ENCODE measurements at places on chromosomes 3 and 15. TPM values are rescaled to one million over a fixed set of nuclear protein-coding genes. Genes with fewer than 3 reads are reported as not detected.

DNA sequence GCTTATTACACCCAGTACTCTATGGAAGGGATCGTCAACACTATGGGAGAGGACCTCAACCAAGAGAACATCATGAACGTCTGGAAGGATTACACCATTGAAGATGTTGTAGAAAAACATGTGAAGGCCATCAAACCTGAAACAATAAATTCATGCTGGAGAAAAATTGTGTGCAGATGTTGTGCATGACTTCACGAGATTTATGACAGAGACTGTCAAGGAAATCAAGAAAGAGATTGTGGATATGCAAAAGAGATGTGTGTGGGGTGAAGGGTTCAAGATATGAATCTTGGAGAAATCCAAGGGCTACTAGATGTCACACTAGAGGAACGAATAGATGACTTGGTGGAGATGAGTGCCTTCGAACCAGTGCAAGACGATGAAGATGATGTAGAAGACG lies 3.5 kb upstream of the PARP16 start:
- H3K27me3 ChIP-seq, result no peaks in the 10 kb centered on the region
- no peak overlapping the region for H3K27ac ChIP-seq
- H3K36me3 ChIP-seq, result no peaks in the 10 kb centered on the region
- no peak for DNase-seq

- no peak for DNase-seq
- H3K27me3 ChIP-seq, result no peaks in the 10 kb centered on the region
- no peaks in the 10 kb centered on the region for H3K36me3 ChIP-seq
- no peak overlapping the region for H3K27ac ChIP-seq
Measured at GRCh38 chr15:93033434-93034045, 55.5 kb downstream of the RGMA start.

GRCh38 chr15:56471440-56472069 lies 6.6 kb upstream of the MNS1 start:
- H3K27me3 ChIP-seq, result peaks cover 4% of the 10 kb centered on the region
- H3K36me3 ChIP-seq, result no peaks in the 10 kb centered on the region
- H3K4me1 ChIP-seq, result peaks cover 11% of the 10 kb centered on the region
- no peak overlapping the region for H3K4me3 ChIP-seq

DNA sequence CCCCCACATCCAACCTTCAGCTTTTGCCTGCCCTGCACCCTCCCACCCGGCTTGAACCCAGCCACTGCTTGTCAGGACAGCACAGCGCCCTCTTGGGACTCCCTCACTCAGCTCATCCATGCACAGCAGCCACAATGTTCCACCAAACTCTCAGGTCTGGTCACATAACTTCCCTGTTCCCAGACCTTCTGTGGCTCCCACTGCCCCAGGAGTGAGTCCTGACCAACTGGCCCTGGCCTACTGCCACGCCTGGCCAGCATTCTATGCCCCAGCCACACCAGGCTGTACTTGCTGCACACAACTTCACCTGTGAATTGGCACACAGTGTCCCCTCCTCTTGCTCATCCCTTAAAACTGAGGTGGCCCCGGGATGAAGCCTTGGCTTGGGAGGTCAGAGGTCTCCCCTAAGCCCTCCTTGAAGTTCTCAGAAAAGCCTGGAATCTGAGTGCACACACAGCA lies 21.0 kb downstream of the PLXNB1 start:
- no peaks in the 10 kb centered on the region for H3K4me1 ChIP-seq
- H3K4me3 ChIP-seq, result no peak overlapping the region
- no peak for DNase-seq
- H3K27me3 ChIP-seq, result no peaks in the 10 kb centered on the region
- H3K27ac ChIP-seq, result no peak overlapping the region

GRCh38 chr3:155308831-155309230 lies 15.3 kb upstream of the STRIT1 start:
- H3K36me3 ChIP-seq, result no peaks in the 10 kb centered on the region
- no peak overlapping the region for H3K4me3 ChIP-seq
- DNase-seq, result no peak
- H3K4me1 ChIP-seq, result no peaks in the 10 kb centered on the region
- no peaks in the 10 kb centered on the region for H3K27me3 ChIP-seq
- H3K27ac ChIP-seq, result no peak overlapping the region

GRCh38 chr3:6807967-6808588 lies 52.8 kb upstream of the GRM7 start:
- no peaks in the 10 kb centered on the region for H3K27me3 ChIP-seq
- no peaks in the 10 kb centered on the region for H3K36me3 ChIP-seq
- no peak overlapping the region for H3K27ac ChIP-seq
- H3K4me1 ChIP-seq, result no peaks in the 10 kb centered on the region

DNA sequence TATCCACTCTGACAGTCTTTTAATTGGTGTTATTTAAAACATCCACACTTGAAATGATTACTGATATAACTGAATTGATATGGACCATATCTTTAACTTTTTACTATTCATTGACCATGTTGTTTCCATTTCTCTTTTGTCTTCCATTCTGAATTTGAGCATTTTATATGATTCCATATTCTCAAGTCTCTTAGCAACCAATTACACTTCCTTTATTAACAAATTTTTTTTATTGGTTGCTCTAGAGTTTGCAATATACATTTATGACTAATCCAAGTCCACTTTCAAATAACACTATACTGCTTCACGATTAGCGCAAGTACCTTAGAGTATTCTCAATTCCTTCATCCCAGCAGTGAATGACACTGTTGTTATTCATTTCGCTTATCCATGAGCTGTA lies 16.4 kb downstream of the RFX7 start:
- no peak overlapping the region for H3K27ac ChIP-seq
- H3K4me3 ChIP-seq, result no peak overlapping the region
- peaks cover 69% of the 10 kb centered on the region for H3K36me3 ChIP-seq
- no peak for DNase-seq
- no peaks in the 10 kb centered on the region for H3K27me3 ChIP-seq

The PDZRN3 gene
- not detected for total RNA-seq

The TGFBR2 gene
- 50.0 TPM for total RNA-seq

The SLC9C1 gene
- not detected for total RNA-seq

The ADGRG7 gene
- 21.2 TPM for total RNA-seq

The THRB gene
- not detected for total RNA-seq

The GOLGA6L7 gene
- not detected for total RNA-seq

Measured in activated CD8-positive, alpha-beta T cell treated with anti-CD3 and anti-CD28 coated beads for 36 hours (primary cell).